CD14-positive monocyte (primary cell): ENCODE measurements at places on chromosomes 1 and 21.

GRCh38 chr21:45224189-45224938, 63.3 kb downstream of the POFUT2 start:
- DNase-seq, result no peak

DNA sequence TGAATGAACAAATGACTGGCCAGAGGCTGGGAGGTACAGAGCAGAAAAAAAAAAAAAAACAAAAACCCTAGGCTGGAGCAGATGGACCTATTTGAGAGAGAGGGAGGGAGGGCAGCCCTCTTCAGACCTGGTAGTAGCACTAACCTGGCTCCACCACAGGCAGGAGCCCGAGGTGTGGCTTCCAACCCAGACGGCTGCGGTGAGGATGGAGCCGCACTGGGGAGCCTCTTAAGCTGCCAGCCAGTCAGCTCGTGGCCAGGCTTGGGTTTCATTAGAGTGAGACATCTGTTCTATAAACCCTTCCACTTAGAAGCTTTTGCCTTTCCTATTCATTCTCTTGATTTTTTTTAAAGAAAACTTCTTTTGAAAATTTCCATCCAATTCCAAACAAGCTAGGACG, 16.8 kb downstream of the LGR6 start:
- DNase-seq, result no peak

DNA sequence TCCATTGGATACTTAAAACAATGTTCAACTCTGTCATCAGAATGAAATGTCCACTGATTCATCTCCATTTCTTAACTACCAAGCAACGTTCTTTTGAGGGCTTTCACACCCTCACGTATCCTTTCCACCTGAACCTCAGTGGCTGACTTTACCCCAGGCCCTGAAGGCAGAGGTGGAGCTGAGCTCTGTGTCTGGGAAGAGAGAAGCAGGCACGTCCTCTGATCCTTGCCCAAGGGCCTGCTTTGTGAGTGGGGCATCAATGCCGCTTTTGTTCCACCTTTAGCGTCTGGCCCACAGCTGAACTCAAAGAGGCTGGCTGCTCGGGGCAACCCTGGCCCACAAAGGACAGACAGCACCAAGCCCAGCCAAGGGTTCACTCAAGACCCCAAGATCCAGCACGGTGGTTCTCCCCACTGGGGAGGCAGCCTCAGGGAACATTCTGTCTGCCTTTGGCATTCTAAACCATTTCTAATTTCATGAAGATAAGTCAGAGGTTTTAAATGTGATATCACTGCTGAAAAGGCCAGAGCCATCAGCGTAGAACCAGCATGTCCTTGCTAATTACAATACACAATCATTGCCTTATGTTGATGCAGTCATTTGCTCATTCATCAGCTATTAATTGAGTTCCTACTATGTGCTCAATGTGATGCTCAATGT, 126.0 kb upstream of the UBE2U start:
- no peak for DNase-seq

DNA sequence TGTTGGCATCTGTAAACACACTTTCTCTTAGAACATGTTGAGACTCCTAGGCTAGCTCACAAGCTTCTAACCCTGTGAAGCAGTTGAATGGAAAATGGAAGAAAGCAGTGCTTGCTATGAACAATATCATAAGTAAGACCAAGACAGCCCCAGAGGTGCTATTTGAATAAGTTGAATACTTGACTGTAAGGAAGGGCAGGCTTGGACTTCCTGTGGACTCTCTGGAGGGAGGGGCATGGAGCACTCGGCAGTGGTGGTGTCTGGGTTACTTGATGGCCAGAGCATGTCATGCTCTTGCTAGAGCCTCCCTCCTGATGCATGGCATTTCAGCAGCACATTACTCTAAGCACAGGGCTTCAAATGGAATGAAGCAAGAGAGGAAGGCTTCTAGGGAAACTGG, 60.0 kb downstream of the MRPS6 start:
- DNase-seq, result no peak

DNA sequence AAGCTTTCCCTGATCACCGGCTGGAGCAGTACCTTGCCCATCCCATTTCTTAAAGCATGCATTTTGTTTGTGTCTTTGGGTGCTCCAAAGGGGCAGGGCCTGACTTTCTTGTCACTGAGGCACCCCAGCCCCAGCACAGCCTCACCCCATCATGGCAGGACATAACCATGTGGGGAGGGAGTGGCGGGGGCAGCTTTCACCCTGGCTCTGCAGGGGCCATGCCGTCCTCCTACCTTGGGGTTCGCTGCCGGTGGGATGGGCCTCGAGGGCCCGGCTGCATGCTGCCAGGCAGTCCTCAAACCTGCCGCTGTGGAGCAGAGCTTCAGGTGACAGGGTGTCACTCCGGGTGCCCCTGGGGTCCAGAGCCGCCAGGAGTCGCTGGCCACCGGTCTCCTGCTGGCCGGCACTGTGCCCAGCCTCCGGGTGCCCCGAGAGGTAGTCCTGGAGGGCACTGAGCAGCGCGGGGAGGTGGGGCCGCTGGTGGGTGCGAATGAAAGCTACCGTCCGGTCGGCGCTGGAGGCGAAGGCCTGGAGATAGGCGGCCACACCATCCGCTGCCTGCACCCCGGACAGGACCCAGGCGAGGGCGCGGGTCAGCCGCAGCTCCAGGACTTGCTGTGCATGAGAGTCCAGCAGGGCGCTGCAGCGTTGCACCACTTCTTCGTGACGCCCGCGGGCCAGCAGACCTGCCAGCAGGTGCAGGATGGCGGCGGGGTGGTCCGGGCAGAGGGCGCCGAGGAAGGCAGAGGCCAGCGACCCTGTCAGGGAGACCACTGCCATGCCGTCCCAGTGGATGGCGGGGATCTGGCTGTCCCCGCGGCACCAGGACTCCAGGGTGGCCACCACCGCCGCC, 1.5 kb downstream of the TTC34 start:
- no peak for DNase-seq

DNA sequence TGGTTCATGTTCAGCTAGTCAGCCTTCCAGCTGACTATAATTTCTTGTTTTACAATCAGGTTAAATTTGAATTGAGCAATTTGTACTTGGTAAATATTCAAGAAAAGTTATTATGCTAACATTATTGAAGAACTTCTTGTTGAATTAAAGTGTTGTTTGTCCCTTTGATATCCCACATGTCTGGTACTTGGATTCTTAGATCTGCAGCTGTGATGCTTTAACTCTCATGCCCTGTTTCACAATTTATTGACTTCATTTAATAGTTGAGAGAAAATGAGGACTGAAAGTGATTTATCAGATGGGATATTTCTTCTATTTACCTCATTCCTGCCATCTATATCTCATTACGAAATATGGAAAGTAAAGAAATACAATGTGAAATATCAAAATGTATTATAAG, 92.8 kb downstream of the FASLG start:
- no peak for DNase-seq

- peak; percentile 62 for DNase-seq
These were observed 117.5 kb upstream of the HOOK1 start for GRCh38 chr1:59697150-59697800.

DNA sequence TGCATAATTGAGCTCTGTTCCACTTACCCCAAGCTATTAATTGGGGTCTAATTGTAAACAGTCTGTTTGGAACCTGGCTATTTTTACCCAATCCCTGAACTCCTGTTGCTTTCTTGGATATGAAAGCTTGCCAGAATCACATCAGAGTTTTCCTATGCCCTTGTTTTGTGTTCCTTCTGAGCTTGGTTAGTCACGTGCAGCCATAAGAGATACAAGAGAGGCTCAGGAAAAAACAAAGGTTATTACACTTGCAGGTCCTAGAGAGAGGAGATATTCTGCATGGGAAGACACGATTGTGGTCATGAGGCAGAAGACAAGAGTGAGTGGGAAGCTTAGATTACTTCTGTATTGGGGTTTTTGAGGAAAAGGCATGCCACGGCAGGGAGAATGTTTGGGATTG, 46.0 kb upstream of the RGL1 start:
- DNase-seq, result no peak

- no peak for DNase-seq
These were observed 13.6 kb upstream of the NDC1 start for GRCh38 chr1:53851571-53852285.

DNA sequence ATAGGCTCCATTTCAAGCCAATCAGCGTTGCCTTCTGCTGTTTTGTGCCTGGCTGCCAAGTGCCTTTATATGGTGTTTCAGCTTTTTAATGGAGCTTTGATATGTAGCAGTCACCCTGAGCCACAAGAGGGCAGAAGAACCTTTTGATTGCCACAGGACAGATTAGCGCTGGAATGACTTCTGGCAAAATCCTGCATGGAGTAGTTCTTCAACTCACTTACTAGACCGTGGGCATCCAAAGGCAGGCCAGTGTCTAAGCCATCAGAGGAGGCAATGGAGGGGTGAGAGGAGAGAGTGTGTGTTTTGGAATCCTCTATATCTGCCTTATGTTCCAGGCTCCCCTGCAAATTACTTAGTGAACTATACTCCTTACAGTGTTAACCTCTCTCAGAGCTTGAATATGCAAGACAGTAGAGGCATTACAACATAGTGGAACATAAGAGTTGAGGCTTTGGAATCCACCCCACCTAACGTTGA, 56.2 kb downstream of the ST3GAL3 start:
- peak; percentile 74 for DNase-seq

DNA sequence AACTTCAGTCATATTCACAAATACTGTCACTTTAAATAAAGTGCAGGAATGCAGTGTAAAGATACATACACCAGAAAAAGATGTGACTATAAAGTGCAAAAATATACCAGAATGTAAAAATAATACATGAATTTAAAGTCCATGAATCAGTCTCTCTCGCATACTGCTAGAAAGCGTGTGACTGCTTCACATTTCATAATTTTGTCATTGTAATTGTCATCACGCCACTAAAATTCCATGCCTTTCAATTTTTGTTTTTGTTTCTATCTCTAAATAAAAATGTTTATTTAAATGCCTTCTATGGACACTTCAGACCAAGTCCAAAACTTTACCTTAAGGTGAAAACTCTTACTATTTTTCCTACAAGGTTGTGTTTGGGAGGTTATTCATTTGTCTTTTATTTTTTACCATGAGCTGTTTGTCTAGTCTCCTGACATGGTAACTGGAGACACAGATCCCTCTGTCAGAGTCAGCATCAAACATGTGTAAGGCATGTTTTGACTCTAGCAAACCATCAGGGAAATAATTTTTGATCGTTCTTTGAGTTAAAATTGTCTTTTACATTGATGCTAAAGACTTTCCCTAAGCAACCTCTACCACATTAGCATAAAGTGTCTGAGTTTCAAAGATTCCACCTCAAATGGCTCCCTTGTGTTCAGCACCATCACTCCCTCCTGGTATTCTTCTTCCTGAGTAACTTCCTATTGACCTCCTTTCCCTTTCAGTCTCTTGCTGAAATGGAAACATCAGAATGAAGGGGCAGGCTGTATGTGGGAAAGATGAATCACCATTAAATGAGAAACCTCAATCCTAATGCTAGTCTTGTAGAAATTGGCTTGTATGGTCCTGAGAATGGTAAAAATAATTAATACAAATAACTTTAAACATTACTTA, 14.0 kb upstream of the AIM2 start:
- DNase-seq, result peak; percentile 52

DNA sequence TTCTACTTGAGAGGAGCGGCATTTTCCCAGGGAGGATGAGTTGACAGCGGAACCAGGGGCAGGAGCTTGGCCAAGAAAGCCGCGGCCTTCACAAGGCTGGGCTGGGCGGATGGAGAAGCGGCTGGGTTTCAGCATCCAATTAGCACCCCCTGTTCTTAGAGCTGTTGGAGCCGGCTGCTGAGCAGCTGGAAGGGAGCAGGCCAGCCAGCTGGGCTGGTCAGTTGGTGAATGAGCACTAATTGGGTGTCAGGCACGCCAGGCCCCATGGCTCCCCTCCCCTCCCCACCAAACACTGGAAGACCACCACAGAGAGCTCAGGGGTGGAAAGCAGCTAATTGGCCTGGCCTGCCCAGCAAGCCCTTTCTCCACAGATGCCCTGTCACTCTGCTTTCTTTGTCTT, 245.6 kb downstream of the RRAGC start:
- no peak for DNase-seq

GRCh38 chr1:30868833-30869435, 39.6 kb downstream of the SDC3 start:
- no peak for DNase-seq

DNA sequence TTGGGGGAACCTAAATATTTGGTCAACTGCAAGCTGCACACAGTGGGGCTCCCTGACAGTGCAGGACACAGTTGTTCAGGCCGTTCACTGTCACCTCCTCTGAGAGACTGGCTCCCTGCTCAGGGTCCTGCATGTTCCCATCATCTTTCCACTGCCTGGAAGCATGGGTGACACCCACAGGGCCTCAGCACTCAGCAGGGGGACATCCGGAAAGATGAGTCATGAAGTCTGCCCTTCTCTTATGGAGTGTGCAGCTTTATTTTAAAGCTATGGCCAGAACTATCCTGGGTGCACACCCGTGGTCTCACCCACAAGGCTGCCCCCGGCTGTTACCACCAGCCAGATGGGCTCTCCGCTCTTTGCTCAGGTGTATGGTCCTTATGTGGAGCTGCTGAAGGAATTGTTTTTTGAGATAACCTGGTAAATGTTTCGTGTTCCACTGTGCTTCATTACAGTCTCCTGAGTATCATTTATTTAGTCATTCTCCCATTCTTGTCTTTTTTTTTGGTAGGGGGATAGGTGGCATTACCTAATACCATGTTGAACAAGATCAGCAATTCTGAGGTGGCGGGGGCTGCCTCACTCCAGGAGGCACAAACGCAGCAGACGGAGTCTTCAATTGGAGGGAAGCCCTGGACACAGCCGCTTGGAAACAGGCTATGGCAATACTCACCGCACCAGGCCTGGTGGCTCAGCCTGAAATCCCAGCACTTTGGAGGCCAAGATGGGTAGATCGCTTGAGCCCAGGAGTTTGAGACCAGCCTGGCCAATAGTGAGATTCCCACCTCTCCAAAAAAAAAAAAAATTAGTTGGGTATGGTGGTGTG, 14.3 kb downstream of the TRIM11 start:
- DNase-seq, result no peak

- DNase-seq, result no peak
These were observed 121.5 kb downstream of the GPR52 start for GRCh38 chr1:174569240-174569639.

DNA sequence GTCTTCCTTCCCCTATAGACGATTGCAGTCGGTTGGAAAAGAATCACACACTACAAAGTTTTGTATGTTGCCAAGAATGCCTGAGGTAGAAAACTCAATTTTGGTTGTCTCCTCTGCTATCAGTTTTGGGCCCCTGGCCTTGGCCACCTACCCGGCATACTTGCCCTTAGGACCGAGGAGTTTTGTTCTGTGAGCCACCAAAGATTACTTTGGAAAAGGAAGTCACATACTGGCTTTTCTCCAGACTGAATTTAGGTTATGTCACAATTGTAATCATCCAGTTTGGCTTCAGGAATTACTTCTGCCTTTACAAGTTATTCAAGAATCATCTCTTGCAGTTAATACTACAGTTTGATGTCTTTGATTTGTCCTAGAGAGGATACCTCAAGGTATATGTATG, 71.4 kb downstream of the RGL1 start:
- DNase-seq, result no peak
